Activated naive CD4-positive, alpha-beta T cell treated with Interleukin-2 at 50 U/mL for 16 hours (primary cell): ENCODE measurements at places on chromosomes 12 and 14.

DNA sequence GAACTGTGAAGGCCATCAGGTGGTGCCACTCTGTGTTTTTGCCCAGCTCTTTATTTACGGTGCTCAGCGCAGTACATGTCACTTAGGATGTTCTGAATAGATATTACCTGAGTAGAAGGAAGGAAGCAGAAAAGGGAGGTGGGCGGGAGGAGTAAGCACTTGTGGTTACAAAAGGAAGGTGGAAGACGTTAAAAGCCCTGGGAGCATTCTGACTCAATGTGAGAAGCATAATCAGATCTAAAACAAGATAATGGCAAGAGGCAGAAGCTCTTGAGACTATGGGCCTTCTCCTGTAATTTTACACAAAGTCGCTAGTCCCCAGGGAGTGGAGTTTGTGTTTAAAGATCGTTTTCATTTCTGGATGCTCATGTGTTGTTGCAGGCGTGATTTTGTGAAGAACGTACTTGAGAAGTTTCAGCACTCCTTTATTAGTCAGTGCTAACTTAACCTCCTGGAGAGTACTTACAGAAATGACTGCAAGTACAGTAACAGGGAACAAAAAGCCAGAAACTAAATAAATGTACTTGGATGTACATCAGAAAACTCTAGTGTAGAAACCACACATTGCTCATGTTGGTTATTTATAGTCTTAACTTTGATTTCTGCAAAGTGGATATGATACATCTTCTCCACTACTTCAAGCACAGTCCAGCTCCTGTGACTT is 1523.5 kb downstream of the AACS start:
- DNase-seq, result no peak

- DNase-seq, result peak; percentile 26
These were observed 95.9 kb upstream of the PPP2R5C start for GRCh38 chr14:101665478-101666078.

DNA sequence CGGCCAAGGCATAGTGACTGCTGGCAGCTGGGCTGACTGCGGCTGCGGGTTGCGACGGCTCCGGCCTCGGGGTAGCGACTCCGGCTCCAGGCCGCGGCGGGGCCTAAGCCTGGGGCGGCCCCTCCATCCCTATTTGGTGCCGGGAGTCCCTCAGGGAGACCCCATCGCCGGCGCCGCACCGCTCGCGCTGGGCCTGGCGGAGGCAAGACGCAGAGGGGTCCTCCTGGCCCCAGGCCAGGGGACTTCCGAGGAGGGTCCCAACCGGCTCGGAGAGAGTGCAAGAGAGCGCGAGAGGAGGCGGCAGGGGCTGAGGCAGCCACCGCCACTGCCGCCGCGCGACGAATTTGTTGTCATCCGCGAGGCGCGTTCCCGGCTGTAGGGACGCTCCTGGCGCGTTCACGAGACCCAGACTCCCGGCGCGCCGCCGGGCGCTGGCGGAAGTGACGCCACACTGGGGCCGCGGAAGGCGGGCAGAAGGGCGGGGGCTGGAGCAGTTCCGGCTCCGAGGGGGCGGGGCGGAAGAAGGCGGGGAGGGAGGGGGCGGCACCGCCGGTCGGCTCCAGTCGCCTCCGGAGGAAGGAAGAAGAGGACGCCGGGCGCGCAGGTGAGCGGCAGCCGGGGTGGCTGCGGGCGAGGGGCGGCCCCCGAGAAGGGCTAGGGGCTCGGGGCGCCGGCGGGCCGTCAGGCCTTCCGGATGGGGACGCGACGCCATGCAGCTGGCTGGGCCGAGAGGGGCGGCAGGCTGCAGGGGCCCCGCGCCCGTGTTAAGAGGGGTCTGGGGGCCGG is at the start of the genes ATG2B and GSKIP:
TSS of gene ATG2B (minus strand) at position 377 of the 786 bp plus-strand sequence. CDS start at position 12, 365 bp downstream.
TSS of gene GSKIP (plus strand) at position 562 of the 786 bp plus-strand sequence. CDS start 18,722 bp downstream, outside the sequence.
- peak; percentile 96 for DNase-seq

DNA sequence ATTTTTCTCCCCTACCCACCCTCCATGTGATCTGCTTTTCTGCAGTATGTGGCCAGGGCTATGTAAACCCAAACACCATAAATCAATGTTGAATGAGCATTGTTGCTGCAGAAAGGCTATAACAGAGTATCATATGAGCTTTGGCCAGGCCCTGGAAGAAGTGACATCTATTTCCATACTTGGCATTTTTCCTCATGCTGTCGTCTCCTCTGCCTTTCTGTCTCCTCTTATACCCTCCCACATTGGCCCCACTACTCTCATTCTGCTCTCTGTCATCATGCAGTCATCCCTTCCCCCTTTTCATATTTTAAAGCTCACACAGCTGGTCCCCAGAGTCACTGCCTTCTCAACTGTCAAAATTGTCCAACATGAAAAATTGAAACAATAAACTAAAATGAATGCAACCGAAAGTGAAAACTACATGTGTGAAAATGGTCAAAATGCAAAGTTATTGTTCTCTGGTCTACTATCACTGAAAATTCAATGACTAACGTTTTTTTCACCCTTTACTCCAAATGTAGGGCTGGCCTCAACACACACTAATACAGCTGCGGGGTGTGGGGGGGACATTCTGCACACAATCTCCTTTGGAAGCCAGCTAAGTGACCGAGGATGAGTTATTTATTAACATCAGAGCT is 290.7 kb upstream of the TMPO start:
- DNase-seq, result no peak

DNA sequence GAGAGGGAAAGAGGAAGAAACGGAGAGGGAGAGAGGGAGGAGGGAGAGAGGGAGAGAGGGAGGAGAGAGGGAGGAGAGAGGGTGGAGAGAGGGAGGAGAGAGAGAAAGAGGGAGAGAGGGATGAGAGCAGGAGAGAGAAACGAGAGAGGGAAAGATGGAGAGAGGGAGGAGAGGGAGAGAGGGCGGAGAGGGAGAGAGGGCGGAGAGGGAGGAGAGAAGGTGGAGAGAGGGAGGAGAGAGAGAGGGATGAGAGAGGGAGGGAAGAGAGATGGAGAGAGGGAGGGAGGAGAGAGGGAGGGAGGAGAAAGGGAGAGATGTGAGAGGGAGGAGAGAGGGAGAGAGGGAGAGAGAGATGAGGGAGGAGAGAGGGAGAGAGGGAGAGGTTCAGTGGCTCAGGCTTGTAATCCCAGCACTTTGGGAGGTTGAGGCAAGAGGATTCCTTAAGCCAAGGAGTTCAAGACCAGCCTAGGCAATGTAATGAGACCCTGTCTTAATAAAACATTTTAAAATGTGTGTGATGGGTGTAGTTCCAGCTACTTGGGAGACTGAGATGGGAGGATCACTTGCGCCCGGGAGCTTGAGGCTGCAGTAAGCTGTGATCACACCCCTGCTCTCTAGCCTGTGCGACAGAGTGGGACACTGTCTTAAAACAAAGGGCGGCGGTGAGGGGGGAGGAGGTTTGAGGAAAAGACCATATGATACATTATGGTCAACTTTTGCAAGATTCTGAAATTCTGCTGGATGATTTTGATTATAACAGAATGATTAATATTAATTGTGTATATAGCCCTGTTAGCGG is 21.3 kb upstream of the SNRPF start:
- no peak for DNase-seq
